ENCODE measurements at places on chromosomes 1 and 21.

DNA sequence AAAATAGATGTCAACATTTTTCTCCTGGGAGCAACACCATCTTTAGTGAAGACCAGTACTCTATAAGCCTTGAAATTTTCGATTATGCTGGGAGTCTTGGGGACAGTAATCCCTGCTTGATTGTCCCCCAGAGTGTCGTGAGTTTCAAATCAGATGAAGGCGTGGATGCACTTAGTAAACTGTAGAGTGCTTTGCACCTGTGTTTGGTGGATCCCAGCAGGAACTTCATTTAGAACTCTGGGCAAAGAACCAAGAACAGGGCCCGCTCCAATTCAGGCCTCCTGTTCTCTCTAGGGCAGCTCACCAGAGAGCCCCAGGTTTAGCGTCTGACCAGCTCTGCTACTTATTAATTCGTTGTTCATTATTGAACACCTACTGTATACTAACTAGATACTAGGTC lies 1.5 kb downstream of the GPX7 start:
- no peak for DNase-seq

- DNase-seq, result no peak
Observed at GRCh38 chr21:41447356-41447755, 21.3 kb downstream of the MX1 start.

GRCh38 chr1:87045761-87046304 lies 131.4 kb downstream of the HS2ST1 start:
- DNase-seq, result no peak

- DNase-seq, result no peak
Observed at GRCh38 chr1:235050911-235051360, 77.7 kb downstream of the TOMM20 start.

- DNase-seq, result no peak
Observed at GRCh38 chr1:214349008-214349407, 68.0 kb downstream of the SMYD2 start.
